Activated CD8-positive, alpha-beta memory T cell treated with anti-CD3 and anti-CD28 coated beads, Interleukin-2, amount 10 ng/mL, durations not matched to agents 7 days and 5 days (primary cell): ENCODE measurements at places on chromosomes 12 and 14.

DNA sequence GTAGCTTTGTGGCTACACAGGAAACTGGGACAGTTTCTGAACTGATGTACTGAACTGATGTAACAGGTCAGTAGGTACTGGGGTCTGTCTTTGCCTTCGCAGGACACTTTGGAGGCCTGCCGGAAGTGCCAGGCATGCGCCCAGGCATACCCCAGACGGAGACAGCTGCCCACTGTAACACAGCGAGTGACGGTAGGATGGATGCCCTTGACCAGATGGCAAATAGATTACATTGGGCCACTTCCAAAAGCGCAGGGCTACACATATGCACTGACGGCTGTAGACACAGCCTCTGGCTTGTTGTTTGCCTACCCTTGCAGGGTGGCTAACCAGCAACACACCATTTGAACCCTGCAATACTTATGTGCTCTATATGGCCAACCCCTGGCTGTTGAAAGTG is 94.1 kb upstream of the TMPO start:
- DNase-seq: no peak

DNA sequence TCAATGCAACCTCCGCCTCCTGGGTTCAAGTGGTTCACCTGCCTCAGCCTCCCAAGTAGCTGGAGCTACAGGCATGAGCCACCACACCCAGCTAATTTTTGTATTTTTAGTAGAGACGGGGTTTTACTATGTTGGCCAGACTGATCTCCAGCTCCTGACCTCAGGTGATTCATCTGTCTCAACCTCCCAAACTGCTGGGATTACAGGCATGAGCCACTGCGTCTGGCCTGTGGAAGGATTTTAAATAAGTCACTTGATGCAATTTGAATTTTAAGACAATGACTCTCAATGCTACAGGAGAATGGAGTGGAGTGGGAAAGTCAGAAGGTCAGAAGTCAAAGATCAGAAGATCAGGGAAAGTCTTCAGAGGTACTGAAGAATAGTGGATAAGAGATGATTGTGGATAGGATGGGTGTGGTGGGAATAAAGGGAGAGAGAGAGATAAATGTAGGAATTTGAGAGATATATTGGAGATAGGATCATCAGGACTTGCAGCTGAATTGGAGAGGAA is 15.4 kb downstream of the TMEM52B start:
- no peak for DNase-seq

- no peak for DNase-seq
Observed at GRCh38 chr12:6921996-6922946, 5.5 kb upstream of the ATN1 start.

GRCh38 chr14:26867171-26867757 is 269.4 kb upstream of the NOVA1 start:
- DNase-seq: no peak

DNA sequence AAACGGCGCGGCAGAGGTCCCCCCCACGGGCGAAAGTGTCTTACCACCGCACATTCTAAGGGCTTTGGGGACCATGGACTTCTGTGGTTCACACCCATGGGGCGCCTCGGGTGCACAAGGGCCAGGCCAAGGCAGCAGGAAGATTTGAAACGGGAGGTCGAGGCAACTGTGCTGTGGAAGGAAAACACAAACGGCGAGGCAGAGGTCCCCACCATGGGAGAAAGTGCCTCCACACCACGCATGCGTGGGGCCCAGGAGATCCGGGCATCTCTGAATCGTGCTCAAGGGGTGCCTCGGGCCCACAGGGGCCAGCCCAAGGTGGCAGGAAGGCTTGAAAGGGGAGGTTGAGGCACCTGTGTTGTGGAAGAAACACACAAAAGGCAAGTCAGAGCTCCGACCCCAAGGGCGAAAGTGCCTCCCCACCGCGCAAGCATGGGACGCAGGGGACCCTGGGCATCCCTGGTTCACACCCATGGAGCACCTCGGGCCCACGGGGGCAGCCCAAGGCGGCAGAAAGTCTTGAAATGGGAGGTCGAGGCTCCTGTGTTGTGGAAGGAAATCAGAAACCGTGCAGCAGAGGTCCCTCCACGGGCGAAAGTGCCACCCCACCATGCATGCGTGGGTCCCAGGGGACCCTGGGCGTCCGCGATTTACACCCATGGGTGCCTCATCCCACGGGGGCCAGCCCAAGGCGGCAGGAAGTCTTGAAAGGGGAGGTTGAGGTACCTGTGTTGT is 371.0 kb downstream of the ALG10 start:
- DNase-seq: peak; percentile 33

DNA sequence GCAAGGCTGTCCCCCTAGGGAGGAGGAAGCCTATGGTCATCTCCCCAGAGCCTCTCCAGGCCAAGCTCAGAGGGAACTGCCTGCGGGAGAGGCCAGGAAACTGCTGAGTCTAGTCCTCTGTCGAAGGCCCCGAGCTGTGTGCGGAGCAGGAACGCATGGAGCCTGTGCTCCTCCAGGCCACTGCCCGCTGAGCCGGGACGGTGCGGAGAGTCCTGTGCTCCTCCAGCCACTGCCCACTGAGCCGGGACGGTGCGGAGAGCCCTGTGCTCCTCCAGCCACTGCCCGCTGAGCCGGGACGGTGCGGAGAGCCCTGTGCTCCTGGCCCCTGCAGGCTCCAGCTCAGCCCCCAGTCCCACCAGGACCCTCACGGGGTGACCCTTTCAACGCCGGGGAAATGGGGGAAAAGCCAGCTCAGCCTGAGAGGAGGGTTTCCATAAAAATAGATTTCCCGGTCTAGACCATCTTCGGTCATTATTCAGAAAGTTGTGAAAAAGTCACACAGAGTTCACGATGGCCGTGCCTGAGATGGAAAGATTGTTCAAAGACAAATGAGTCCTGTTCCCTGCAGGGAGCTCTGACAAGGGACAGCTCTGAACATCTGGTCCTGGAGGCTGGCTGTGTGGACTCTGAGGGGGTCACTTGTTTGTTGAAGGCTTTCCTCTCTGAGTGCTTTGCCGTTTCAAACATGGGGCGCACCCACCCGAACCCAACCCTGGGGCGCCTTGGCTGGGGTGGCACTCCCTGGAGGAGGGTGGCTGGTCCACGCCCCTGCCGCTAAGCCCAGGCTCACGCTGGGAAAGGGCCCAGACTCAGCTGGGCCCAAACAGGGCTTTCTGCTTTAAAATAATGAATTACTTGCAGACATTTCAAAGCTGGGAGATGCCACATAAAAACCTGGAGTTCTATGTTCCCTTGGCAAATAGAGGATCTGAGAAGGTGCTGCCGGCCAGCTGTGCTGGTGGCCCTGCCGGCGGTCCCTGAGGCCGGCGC is 85.5 kb downstream of the ADGRD1 start:
- DNase-seq: no peak

GRCh38 chr12:2680676-2681039 is 114.1 kb upstream of the FKBP4 start:
- DNase-seq: no peak

GRCh38 chr12:14256121-14256520 is 109.4 kb upstream of the ATF7IP start:
- peak; percentile 76 for DNase-seq
